ENCODE measurements at places on chromosomes 1 and 21.

- DNase-seq, result peak; percentile 43
Measured at GRCh38 chr1:214537219-214537618, 14.2 kb downstream of the PTPN14 start.

GRCh38 chr1:216222288-216222687 lies 201.0 kb downstream of the USH2A start:
- DNase-seq, result peak; percentile 28

DNA sequence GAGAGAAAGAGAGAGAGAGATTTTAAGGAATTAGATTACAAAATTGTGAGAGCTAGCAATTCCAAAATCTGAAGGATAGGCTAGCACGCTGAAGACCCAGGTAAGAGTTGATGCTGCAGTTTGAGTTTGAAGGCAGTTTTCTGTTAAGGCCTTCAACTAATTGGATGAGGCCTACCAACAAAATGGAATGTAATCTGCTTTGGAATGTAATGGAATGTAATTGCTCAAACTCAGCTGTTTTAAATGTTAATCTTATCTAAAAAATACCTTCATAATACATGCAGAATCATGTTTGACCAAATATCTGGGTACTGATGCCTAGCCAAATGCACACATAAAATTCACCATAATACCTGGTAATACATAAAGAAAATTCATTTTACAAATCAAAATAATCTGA lies 976.1 kb downstream of the LTN1 start:
- DNase-seq, result no peak

DNA sequence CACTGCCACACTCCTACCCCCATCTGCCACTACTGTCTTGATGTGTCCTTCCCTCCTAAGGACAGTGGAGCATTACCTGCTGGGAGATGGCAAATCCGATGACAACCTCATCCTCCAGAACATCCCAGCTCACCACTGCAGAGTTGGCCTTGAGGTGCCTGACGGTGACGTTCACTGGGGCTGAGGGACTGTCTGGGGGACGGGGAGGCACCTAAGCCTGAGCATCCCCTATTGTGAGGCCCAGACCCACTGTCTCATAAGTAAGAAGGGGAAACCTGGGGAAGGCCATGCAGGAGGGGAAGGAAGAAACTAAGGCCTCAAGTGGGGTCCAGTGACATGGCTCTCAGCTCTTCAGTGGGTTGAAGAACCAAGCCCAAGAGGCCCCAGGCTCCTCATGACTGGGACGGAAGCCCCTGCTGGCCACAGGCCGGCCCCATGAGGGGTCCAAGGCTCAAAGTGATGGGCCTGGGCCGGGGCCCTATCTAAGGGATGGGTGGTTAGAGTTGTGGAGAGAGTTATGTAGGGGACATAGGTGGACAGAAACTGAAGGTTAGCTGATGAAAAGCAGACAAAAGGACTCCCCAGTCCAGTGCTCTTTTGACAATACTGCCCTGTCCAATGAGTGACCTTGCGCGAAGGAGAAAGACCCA lies 1.8 kb downstream of the FNDC5 start:
- no peak for DNase-seq

DNA sequence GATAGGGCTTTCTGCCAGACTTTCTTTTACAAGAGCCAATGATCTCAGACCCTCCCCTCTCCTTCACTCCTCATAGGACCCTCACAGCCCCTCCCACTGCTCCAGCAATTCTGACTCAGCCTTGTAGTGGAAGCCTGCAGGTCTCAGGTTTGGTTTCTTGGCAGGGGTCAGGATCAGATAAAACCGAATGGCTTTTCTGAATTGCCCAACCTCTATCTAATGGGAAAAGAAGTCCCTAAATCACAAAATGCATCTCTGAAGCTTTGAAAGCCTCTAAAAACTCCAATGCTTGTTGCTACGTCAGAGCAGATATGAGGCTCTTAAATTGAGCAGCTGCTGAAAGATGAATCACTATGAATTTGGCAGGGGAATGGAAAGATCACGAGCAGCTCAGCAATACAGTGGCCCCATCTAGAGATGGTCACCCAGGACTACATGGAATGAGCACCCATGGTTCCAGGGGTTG lies 74.5 kb downstream of the NID1 start:
- DNase-seq, result peak; percentile 60

DNA sequence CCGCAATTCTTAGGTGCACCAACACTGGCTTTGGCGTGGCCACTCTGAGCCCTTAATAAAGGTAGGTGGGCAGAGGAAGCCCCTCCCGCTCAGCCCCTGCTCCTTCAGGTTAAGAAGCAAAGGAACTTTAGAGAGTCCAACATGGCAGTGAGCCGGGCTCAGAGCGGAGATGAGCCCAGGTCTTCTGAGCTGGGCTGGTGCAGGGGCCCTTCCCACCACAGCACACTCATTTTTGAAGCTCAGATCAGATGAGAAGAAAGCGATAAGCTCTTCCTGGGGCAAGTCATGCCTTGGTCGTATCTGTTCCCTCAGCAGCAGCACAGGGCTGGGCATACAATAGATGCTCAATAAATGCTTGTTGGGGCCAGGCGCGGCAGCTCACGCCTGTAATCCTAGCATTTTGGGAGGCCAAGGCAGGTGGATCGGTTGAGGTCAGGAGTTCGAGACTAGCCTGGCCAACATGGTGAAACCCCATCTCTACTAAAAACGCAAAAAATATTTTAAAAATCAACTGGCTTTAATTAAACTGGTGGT lies 51.1 kb upstream of the TARDBP start:
- no peak for DNase-seq

DNA sequence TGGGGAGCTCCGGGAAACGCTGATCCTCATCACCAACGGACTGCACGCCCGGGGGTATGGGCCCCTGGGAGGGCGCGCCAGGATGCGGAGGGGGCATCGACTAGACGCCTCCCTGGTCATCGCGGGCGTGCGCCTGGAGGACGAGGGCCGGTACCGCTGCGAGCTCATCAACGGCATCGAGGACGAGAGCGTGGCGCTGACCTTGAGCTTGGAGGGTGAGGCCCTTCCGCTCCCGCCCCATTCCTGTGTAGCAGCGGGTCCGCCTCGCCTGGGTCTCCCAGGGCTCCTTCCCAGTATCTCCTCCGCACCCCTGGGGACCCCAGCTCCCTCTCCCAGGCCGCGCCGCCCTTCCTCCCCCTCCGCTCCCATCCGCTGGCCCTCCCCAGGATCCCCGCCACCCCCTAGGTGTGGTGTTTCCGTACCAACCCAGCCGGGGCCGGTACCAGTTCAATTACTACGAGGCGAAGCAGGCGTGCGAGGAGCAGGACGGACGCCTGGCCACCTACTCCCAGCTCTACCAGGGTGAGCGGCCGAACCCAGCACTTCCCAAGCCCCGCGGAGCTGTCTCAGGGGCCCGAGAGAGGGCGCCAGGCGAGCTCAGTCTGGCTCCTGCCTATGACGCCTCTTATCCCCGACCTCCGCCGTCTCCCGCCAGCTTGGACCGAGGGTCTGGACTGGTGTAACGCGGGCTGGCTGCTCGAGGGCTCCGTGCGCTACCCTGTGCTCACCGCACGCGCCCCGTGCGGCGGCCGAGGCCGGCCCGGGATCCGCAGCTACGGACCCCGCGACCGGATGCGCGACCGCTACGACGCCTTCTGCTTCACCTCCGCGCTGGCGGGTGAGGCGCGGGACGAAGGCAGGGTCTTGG lies 5.0 kb downstream of the HAPLN2 start:
- peak; percentile 38 for DNase-seq

- no peak for DNase-seq
Measured at GRCh38 chr1:26913754-26914619, at the start of gene NR0B2. Gene NR0B2 (minus strand): TSS chr1:26913975. CDS start chr1:26913940, 35 bp downstream.

DNA sequence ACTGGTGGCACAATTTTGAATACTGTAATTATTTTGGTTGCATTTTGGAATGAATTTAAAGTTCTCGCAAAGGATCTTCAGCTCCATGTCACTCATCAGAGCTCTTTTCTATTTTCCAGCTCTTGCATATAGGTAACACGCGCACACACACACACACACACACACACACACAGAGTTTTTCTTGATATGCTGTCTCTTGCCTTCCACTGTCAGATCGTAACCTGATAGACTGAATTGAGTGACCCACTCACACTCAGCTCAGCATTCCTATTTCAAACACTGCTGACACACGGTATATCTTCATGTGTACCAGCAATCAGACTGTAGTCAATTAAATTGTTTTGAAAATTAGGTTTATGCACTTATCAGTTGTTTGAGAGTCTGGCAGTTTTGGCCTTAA lies 214.1 kb downstream of the PBX1 start:
- no peak for DNase-seq

Data from fibroblast of skin of abdomen (primary cell).